ENCODE measurements at places on chromosomes 5 and 9.

- DNase-seq, result no peak
Measured at GRCh38 chr5:169893571-169893970, 86.7 kb downstream of the INSYN2B start.

GRCh38 chr9:88680505-88681160 is 145.7 kb downstream of the NXNL2 start:
- DNase-seq, result no peak

GRCh38 chr9:102507044-102507687 is 488.0 kb upstream of the CYLC2 start:
- no peak for DNase-seq

DNA sequence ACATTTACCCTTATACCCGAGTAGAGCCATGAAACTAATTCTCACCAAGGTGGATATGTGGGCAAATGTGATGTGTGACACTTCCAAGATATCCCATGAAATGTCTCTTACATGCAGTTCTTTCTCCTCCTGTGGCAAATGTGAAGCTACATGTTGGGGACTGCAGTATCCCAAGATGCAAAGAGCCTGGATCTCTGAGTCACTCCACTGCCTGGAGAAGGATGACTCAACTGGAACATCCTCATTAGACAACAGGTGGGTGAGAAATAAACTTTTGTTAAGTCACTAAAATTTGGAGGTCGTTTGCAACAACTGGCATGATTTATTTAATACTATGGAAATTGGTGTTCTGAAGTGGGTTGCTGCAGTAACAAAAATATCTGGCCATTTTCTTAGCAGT is 36.5 kb upstream of the TENT4A start:
- DNase-seq, result no peak

DNA sequence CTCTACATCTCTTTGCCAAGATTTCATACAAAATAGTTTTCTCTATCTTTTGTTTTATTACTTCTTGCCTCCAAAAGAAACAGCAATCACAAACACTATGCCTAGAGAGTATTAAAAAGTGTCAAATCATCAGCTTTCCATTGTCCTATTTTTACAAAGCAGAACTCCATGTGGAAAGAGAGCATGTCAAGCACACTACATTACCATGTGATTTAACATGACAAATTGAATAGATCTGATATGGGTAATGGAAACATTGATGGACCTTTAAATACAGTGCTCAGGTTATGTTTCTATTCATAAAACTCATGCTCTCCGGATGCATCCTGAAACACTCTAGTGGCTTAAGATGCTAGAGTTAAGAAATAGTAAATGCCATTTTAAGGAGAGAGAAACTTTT is 791.4 kb upstream of the CTNND2 start:
- no peak for DNase-seq

DNA sequence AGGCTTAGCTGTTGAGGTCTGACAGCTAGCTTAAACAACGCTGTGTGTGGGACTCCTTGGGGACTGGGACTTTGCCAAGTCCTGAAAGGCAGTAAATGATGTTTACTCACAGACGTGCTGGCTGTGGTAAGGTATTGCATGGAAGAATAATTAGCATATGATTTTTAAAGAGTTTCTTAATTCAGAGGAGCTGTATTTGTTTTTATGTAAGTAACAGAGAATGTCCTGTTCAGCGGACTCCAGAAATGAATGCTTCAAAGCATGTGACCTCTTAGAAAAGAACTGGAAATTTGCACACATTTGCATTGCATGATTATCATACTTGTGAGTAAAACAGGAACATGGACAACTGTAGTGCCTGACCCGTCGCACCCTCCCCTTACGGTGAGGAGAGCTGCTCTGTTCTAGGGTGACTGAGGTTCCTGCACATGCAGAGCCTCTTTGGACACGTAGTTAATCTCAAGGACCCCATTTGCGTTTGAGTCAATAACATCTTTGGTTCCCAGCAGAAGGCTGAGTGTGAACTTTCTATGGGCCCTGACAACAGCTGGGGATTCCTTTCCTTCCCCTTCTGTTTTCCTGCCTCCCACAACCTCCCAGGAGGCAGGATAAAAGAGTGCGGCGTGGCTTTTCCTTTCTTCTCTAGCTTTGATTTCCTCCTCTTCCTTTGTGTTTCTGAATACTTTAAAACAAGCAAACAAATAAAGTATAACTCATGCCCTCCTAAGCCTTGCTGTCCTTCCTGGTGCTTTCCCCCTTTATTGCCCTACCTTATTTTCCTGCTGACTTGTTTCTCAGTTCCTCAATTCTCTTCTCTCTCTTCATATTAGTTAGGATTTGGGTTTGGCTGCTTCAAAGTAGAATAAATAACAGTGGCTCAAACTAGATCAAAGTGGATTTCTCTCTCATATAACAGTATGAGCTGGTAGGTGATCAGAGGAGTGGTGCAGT is 157.2 kb upstream of the CD180 start:
- DNase-seq, result no peak

Data from activated naive CD4-positive, alpha-beta T cell treated with Interleukin-2 at 50 U/mL for 16 hours (primary cell).